ENCODE measurements at places on chromosomes 16 and 17.

GRCh38 chr17:42669977-42670788, 6.6 kb downstream of the PLEKHH3 start:
- DNase-seq: no peak

DNA sequence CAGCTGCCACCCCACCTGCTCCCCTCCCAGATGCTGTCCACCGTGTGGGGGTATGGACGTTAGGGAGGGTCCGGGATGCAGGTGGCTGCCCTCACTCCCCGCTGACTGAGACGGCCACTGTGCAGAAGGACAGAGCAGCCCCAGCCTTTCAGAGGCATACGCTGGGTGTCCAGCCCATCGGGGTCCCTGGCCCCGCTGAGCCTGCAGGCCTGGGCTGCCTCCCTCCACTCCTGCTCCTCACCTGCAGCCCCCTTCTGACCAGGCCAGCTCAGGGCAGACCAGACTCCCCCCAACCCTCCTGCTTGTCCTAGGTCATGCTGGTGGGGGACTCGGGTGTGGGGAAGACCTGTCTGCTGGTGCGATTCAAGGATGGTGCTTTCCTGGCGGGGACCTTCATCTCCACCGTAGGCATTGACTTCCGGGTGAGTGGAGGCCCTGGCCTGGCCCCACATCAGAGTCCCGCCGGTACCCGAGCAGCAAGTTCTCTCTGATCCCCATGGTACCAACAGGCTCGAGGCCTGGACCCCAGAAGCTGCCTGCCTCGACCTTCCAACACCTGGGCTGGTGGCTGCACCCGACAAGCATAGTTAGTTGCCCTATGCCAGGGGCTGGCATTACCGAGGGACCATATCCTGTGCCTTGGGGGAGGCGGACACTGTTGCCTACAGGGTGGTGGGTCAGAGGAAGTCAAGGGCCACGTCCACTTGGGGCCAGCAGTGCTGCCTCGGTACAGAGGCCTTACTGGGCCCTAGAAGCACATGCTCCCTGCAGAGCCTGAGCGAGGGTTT, 1.4 kb downstream of the RAB26 start:
- DNase-seq: peak; percentile 22

GRCh38 chr17:21677911-21678310, 14.4 kb upstream of the KCNJ18 start:
- no peak for DNase-seq

GRCh38 chr17:22703204-22703603, 1010.9 kb downstream of the KCNJ18 start:
- no peak for DNase-seq

DNA sequence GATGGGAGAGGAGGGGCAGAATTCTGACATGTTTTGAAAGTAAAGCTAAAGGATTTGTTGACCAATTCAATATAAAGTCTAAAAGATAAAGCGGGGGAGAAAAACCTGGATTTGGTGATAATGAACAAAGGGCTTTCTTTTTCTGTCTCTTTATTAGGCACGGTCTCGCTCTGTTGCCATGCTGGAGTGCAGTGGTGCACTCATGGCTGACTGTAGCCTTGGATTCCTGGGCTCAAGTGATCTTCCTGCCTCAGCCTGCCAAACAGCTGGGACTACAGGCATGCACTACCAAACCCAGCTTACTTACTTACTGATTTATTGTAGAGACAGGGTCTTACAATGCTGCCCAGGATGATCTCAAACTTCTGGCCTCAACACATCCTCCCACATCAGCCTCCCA, 7.5 kb downstream of the CDR2 start:
- DNase-seq: peak; percentile 76

DNA sequence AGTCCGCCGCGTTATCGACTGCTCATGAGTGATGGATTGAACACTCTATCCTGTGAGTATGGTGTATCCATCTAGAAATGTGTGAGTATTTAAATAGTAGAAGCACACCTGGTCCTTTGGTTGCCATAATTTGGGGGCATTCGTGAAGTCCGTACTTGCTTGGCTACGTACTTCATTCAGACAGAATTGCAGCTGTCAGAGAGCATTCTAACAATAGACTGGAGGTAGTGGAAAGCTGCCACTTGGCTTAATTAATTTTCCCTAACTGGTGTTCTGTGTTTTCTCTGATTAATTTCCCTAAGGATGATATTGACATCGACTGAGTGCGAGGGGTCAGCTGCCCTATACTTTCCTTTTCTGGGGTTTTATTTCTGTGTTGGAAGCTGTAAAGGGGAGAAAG, 14.1 kb downstream of the RPA1 start:
- DNase-seq: no peak

DNA sequence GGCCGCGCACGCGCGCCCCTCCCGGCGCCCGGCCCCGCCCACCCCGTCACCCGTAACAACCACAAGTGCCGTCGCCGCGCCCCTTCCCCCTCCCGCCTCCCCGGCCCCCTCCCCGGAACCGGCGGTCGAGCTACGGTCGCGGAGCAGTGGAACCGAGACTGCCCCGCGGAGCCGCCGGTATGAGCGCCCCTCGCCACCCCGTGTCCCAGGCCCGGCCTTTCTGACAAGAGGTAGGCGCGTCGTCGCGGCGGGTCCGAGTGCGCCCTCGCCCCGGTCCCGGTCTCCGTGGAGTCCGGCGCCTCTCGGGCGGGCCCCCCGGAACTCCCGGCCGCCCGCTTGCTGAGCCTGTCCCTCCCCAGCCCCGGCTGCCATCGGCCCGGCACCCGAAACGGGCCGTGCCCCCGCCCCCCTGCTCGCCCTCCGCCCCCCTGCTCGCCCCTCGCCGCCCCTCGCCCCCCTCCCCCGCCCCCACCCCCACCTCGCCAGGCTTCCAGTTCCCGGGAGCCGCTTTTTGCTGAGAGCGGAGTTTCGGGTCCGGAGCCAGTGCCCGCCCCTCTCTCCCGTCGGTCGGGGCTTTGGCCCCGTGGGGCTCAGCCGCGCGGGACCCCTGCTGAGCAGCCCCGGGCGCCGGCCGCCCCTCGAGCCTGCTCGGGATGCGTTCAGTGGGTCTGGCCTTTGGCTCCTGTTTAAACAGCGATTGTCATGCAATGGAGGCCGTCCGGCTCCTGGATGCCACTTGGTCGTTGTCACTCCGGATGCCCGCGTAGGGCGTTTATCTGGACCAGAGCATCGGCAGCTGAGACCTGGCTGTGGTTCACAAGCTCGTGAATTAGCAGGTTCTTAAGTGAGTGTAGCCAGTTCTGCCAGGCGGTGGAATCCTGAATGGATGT, at the start of gene SEC14L1:
TSS of gene SEC14L1 (plus strand) at position 92 of the 890 bp plus-strand sequence. CDS start 2,628 bp downstream, outside the sequence.
- DNase-seq: peak; percentile 64

- no peak for DNase-seq
Observed at GRCh38 chr16:78584991-78585390, 485.5 kb downstream of the WWOX start.

- no peak for DNase-seq
Observed at GRCh38 chr16:86604436-86605193, 26.3 kb downstream of the FOXL1 start.

- DNase-seq: no peak
Observed at GRCh38 chr16:68492543-68493411, 44.5 kb upstream of the SMPD3 start.

DNA sequence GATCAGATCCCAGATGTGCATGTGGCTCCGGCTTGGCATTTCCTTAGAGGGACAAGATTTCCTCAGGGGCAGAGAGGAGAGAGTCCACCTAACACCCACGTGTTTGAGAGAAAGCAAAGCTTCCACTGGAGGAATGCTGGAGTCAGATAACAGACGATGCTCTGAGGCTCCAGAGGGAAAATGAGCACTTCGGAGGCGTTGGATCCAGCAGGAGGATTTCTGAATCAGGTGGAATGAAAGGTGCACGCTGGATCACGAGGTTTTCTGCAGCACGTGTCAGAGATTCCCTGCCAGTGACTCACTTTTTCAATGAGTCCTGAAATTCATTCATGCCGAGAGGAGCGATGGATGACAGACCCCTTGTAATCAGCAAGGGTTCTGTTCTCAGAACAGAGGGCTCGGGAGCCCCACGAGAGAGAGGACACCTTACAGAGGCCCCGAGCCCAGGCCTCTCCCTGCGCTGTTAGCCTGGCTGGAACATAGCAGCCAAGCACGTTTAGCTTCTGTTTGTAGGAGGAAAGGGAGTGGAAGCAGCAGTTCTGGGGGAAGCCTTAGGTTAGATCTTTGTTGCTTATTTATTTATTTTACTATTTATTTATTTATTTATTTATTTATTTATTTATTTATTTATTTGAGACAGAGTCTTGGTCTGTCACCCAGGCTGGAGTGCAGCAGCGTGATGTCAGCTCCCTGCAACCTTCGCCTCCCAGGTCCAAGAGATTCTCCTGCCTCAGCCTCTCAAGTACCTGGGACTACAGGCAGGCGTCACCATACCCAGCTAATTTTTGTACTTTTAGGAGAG, 49.3 kb upstream of the JPH3 start:
- peak; percentile 84 for DNase-seq

GRCh38 chr16:64910356-64910755, 211.5 kb downstream of the CDH11 start:
- no peak for DNase-seq

- DNase-seq: no peak
Observed at GRCh38 chr17:77677211-77677610, 281.3 kb upstream of the TNRC6C start.

- peak; percentile 86 for DNase-seq
Observed at GRCh38 chr17:32341857-32342602, at the start of gene C17orf75. TSS of gene C17orf75 (minus strand) at chr17:32342173. CDS start at chr17:32342139, 34 bp downstream.

DNA sequence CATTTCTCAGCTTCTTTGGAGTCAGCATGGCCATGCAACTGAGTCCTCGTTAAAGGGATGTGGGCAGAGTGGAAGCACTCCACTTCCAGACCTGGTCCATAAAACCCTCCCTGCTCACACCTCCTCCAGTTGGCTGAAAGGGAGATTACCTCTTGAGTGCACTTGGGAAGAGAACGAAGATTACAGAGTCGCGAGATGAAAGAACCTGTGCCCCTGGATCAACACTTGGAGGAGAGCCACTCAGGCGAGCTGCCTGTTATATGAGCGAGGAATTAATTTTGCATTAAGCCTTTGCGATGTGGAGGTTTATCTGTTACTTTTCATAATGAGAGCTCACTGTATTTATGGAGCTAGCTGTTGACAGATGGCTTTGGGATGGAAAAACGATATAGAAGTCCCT, 147.9 kb downstream of the MAF start:
- no peak for DNase-seq

GRCh38 chr16:62035115-62036092, 834 bp downstream of the CDH8 start:
- DNase-seq: no peak

GRCh38 chr16:85495823-85496538, 117.1 kb upstream of the GSE1 start:
- DNase-seq: no peak

- no peak for DNase-seq
Observed at GRCh38 chr16:78154729-78155461, 55.4 kb downstream of the WWOX start.

DNA sequence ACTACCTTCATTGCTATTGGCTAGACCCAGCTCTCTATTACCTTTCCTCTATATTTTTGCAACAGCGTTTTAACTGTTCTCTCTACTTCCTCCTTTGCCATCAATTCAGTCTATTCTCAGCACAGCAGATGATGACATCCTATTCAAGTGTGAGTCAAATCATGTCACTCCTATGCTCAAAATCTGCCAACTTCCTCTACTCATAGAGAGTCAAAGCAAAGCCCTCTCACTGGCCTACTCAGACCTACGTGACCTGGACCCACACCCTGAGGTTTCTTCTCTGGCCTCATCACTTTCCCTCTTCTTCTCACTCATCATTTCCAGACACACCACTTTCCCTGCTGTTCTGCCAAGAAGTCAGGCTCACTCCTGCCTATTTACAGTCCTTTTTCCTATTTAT, 289.0 kb upstream of the AXIN2 start:
- peak; percentile 90 for DNase-seq

GRCh38 chr16:79605999-79606398, 5.5 kb upstream of the MAF start:
- peak; percentile 60 for DNase-seq

- DNase-seq: no peak
Observed at GRCh38 chr17:8820311-8821010, 21.3 kb upstream of the MFSD6L start.

DNA sequence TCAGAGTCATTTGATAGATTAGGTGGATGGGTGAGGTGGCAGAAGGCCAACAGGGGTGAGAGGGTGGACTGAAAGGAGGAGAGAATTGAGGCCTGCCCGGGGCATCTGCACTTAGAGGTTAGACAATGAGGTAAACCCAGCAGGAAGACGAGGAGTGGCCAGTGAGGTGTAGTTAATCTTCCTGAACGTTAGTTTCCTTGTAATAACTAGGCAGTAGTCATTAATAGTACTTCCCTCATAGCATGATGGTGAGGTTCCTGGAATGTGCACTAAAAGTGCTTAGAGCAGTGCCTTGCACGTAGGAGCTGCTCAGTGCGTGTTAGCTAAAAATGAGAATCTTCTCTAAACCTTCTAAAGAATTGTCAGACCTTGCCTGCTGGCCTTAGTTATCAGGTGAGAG, 13.5 kb upstream of the KSR1 start:
- DNase-seq: peak; percentile 65

- DNase-seq: no peak
Observed at GRCh38 chr16:22890976-22891375, 77.0 kb downstream of the HS3ST2 start.

DNA sequence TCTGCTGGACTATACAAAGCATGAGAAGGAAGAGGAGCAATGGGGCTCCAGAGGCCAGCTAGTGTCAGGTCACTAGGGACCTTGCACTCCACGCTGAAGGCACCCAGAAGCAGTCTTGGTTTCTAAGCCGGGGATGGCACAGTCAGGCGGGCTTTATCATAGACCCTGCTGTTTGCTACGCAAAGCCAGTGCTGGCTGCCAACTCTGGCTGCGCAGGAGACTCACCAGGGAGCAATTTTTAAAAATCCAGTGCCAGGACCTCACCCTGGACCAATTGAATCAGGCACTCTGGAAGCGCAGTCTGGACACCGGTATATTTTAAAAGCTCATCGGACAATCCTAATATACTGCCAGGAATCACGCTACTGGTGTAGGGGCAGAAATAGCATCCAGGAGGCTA, 368.5 kb upstream of the XYLT1 start:
- DNase-seq: no peak

DNA sequence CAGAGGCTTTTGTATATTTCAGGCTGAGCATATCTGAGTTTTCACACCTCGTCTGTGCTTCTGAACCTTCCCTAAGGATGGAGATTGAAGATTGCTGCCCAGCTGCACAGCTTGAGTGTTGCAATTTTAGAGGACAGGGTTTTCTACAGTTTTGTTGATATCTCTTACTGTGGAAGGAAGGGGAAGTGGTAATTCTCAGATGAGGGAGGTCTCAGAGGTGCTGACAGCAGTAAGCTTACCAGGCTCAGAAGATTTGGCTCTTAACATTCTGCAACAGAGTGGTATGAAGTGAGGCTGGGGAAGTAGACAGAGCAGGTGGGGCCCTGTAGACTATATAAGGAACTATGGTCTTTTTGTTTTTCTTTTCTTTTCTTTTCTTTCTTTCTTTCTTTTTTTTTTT, 45.8 kb upstream of the ARHGAP17 start:
- DNase-seq: no peak

GRCh38 chr16:77408607-77409006, 26.2 kb downstream of the ADAMTS18 start:
- DNase-seq: no peak

Data from kidney tubule cell (primary cell).